ENCODE measurements at places on chromosomes 1 and 21.
A peak's percentile ranks its signal among the peaks of the same experiment; 100 is the strongest.

- ATAC-seq = no peak
These were observed 51.3 kb upstream of the KDM4A start for GRCh38 chr1:43598622-43599021.

GRCh38 chr1:207300970-207301369 is 20.5 kb upstream of the CD55 start:
- ATAC-seq = no peak

DNA sequence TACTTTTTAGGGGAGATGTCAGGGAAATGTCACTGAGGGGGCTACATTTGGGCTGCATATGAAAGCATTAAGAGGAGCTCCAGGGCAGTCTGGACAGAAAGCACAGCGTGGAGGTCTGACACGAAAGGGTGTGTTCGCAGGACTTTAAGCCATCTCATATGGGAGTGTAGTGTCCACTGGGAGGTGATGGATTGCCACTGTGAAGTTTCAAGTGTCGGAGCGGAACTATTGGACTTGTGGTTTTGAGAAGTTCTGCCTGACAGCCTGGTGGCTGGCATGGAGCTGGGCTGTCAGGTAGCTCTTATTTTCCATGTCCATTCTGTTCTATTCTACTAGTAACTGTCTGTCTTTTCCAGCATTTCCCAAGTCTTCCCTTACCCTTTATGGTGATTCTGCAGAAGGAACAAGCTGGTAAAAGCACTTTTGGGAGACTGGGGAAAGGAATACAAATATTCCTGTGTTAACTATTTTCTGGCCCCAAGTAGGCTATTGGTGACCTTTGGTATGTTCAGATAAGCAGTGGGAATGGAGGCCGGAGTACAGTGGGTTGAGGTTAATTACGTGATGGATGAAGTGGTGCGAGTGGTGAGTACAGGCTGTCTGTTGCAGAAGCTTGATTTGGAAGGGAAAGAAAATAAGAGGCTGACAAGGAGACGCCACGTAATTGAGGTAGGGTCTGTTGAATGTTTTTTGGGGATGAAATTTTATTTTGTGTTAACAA is 19.3 kb downstream of the B3GALT5 start:
- ATAC-seq = no peak

DNA sequence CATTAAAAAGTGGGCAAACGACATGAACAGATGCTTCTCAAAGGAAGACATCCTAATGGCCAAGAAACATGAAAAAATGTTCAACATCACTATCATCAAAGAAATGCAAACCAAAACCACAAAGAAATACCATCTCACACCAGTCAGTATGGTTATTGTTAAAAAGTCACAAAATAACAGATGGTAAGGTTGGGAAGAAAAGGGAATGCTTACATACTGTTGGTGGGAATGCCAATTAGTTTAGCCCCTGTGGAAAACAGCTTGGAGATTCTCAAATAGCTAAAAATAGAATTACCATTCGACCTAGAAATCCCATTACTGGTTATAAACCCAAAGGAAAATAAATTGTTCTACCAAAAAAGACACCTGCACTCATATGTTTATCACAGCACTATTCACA is 369.4 kb downstream of the KCNH1 start:
- no peak for ATAC-seq

GRCh38 chr1:236351875-236352573 is 42.1 kb upstream of the EDARADD start:
- no peak for ATAC-seq

DNA sequence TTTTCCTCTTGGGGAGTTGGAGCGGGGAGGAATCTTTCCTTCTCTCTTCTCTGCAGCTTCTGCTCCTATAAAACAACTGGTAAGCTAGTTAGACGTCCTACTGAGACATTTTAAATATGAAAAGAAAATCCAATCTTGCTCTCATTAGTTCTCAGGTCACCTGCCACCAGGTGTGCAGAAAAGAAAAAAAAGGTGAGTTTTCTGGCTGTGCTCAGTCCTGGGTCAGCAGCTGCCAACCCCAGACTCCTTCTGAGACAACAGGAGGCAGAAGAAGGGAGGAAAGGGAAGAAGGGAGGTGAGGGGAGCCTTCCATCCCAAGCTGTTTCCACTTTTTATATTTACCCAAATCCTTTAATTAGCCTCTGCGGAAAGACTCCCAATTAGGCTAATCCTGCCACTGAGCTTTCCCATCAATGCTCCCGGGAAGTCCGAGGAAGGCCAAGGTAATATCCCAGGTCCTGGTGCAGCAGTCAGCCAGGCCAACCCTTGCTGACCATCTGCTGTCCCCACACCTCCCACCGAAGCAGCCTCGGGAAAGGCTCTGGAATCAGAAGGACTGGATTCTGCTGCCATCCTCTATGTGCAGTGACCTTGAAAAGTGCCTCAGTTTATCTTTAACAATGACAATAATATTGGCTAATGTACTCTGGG is 33.4 kb downstream of the GLIS1 start:
- ATAC-seq = no peak

- no peak for ATAC-seq
These were observed 407.6 kb downstream of the PTPRU start for GRCh38 chr1:29643838-29644440.

DNA sequence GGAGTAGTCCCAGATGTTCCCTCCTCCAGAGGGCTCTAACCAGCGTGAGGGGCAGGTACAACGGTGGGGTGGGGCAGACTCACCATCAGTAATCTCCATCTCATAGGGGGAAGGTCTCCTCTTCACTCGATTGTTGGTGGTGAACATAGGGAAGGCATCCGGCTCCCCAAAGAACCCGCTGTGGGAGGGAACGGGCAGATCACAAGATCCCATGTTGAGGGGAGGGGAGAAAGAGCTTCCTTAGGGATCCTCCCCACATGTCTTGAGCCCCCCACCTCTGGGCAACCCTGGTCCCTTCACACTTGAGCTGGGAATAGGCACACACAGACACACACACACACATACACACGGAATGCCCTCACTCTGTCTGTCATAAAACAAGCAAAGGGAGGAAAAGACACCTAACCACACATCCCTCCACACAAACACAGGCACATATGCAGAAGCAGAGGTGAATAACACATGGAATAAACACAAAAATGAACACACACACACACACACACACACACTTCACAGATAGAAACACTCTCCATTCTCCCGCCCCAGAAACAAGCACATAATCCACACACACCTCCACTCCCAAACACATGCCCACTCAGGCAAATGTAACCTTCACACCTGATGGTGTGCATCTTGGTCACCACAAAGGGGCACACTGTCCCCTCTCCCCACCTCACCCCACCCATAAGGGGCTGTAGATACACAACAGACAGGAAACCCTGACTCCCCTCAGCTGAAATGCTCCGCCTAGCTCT is 7.9 kb downstream of the TAL1 start:
- no peak for ATAC-seq

GRCh38 chr1:165010418-165011070 is 346.0 kb downstream of the LMX1A start:
- ATAC-seq = no peak

- no peak for ATAC-seq
These were observed 39.6 kb downstream of the GREM2 start for GRCh38 chr1:240572328-240572727.

DNA sequence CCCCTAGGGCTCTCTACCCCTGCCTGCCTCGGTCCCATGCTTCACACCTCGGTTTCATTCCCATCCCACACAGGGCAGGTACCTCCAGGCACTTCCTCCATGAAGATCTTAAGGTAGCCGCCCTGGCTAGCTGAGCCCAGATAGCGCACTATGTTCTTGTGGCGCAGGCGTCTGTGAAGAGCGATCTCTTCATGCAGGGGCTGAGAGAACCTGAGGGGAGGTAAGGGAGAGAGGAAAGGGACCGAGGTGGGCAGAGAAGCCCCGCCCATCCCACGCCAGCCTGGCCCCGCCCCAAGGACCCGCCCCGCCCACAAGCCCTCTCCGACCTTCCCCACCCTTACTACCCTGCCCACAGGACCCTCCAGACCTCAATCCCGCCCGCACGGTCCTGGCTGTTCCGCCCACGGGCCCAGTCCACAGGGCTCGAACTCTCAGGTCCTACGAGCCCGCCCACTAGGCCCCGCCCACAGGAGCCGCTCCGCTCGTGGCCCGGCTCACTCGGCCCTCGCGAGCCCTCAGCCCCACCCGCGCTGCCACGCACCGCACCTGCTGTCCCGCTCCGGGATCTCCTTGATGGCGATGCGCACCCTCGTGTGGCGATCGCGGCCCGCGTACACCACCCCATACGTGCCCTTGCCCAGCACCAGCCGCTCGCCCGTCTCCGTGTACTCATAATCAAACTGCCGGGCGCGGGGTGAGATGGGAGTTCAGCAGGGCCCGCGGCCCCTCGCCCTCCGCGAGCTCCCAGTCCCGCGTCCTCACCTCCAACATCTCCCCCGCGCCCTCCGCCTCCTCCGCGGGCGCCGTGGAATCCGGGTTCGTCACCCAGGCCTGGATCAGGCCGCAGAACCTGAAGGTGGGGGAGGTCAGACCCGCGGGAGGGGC is 6.4 kb downstream of the MAP3K6 start:
- no peak for ATAC-seq

DNA sequence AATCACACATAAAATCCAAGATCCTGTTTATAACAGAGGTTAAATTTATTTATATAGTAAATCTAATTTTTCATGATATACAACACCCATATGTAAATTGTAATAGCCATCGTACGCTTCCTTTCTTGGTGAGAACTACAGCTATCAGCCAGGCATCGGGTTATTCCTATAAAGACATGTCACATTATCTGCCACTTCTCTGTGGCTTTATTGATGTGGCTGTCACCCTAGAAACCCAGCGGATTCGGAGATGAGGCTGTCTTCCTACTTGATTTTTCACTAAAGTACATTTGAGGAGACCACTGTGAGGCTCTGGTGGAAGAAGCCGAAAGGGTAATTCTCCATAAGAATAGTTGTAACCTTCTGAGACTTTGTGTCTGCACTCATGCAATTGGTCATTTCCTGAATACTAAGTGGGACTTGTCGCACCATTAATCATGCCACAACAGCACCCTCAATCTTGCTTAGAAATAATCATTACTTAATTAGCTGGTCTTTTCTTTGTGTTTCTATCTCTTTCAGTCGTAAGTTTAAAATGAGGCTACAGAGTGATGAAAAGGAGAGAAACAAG is 106.0 kb downstream of the NTNG1 start:
- ATAC-seq = no peak

DNA sequence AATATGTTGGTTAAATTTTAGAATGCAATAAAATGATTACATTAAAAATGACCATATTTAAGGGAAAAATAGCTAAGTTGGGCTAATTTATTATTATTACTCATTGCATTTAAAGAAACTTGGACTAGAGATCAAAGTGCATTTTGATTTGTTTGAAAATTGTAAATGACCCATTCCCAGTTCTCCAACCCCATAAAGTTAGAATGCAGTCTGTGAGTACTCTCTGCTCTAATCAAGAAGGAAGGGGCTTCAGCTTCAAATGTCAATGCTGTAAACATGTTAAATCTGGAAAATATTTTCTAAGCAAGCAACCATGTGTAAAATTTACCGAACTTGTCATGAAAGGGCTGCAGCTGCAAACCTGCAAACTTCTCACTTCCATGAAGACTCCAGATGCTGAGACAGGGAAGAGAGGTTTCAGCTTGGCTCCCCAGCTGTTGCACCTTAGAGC is 232.7 kb downstream of the TTLL7 start:
- no peak for ATAC-seq

GRCh38 chr1:78114034-78114956 is 68.5 kb downstream of the GIPC2 start:
- ATAC-seq = peak; percentile 58

DNA sequence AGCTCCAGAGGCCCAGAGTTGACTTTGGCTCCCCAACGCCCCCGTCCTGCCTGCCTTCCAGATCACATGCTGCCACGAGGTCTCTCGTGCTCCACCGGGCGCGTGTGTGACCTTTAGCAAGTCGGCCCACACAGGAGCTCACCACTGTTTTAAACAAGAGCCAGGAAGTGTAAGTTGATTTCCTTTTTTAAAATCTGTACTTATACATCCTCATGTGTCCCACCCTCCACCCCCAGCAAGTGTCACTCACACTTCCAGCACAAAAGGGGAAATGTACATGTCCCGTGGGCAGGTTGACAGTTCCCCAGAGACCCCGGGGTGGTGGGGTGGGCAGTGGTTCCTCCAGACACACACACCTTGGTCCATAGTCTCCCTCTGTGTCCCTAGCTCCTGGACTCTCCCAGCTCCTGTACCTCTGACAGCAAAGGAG is 84.4 kb downstream of the STUM start:
- no peak for ATAC-seq

DNA sequence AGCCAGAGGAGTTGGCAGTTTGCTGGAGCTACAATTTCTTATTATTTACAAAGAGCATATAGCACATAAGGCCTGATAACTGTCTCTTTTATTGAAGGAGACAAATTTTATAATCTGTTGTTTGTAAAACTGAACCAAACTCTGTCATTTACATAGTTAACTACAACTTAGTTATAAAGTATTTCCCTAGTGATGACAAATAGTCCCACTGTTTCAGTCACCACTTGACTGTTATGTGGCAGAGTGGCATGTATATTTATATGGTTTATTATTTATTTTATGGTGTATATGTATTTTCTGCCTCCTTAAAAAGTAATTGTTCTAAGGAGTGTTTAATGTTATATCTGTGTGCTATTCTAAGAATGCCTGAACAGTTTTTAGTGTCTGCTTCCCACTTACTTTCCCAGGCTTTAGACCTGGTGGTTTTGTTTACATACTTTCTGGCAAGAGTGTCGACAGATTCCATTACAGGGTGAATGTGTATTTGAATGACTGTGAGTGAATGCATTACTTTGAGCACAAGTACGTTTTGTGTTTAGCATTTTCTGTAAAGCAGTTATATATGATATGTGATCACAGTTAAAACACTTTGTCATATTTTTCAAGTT is 10.0 kb downstream of the TSEN15 start:
- no peak for ATAC-seq

- no peak for ATAC-seq
These were observed 102.9 kb upstream of the TLR5 start for GRCh38 chr1:223245983-223246382.

- no peak for ATAC-seq
These were observed 25.0 kb downstream of the TTC39A start for GRCh38 chr1:51305371-51305823.

DNA sequence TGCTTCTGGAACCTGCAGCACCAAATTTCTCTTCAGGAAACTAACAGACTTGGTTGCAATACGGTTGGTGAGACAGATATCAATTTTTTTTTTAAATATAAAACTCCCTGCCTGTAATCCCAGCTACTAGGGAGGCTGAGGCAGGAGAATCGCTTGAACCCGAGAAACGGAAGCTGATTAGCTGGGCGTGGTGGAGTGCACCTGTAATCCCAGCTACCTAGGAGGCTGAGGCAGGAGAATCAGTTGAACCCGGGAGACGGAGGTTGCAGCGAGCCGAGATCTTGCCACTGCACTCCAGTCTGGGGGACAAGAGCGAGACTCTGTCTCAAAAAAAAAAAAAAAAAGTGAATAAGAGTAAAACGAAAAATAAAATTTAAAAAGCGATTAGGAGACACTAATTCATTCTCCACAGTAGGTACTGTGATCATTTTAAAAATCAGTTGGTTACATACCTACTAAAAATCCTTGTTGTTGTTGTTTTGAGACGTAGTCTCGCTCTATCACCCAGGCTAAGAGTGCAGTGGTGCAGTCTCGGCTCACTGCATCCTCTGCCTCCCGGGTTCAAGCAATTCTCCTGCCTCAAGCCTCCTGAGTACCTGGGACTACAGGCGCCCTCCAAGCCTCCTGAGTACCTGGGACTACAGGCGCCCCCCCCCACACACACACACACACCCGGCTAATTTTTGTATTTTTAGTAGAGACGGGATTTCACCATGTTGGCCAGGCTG is 796 bp upstream of the RBM8A start:
- ATAC-seq = no peak

GRCh38 chr21:42724226-42724920 is 71.0 kb downstream of the PDE9A start:
- no peak for ATAC-seq

Data from activated CD4-positive, CD25-positive, alpha-beta regulatory T cell treated with anti-CD3 and anti-CD28 coated beads, Interleukin-2, amount 50 U/mL, for 24 hours (primary cell).